Endodermal cell (in vitro differentiated cells): ENCODE measurements at places on chromosomes 12 and 14. TPM values are rescaled to one million over a fixed set of nuclear protein-coding genes. Genes with fewer than 3 reads are reported as not detected.

Gene TMEM119
- total RNA-seq: 0.11 TPM in 1 of 3 replicates, not detected in the others

Gene SLC25A21
- total RNA-seq: 1.9 to 4.0 TPM (median 3.2 TPM) in 3 replicates

Gene NGB
- total RNA-seq: not detected in 2 replicates

Gene RBM19
- 29.1 to 46.6 TPM (median 38.6 TPM) in 3 replicates for total RNA-seq

Gene CCDC60
- total RNA-seq: 1.1 to 1.8 TPM (median 1.2 TPM) in 3 replicates

Gene FLRT2
- 33.7 to 42.3 TPM (median 36.4 TPM) in 3 replicates for total RNA-seq
